ENCODE measurements at places on chromosomes 7 and 10. TPM values are rescaled to one million over a fixed set of nuclear protein-coding genes. Genes with fewer than 3 reads are reported as not detected.

Gene CHN2
- 11.0 TPM for total RNA-seq

- DNase-seq: no peak
These were observed 3.0 kb downstream of the RET start for GRCh38 chr10:43079856-43080255.

DNA sequence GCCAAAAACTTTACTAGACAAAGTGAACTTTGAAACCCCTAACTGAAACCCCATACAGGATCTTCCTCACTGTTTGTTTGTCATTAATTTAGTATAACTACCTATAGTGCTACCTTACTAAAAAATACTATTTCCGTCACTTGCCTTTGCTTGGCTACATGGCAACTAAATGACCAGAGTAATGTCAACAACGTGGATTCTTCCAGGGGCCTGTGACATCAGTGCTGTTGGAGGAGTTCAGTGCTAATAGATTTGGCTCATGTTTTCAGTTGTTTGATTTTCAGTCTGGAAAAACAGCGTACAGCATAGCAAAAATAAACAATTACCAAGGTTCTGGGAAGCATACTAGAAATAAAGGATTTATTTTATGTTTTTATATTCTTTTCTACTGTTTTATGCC lies 3.0 kb upstream of the ASB15 start:
- DNase-seq: no peak

DNA sequence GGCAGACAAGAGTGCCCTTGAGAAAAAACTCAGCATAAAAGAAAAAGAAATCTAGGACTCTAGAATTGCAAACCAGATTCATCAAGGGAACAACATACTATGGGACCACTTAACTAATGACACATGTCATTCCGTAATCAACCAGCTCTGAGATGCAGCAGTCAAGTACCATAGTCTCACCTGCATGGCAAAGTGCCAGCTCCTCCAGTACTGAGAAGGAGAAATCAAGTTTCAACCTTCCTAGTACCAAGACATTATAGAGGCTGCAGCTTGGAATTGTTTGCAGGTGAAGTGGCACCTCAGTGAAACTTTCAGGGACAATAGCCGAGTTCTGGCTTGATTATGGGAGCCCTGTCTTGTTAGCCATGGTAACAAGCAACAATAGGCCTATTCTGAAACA lies 11.5 kb downstream of the STEAP1 start:
- DNase-seq: no peak

GRCh38 chr10:123643315-123643714 lies 22.8 kb upstream of the GPR26 start:
- DNase-seq: no peak

GRCh38 chr7:74479961-74480829 lies 26.5 kb downstream of the GTF2IRD1 start:
- DNase-seq: no peak

DNA sequence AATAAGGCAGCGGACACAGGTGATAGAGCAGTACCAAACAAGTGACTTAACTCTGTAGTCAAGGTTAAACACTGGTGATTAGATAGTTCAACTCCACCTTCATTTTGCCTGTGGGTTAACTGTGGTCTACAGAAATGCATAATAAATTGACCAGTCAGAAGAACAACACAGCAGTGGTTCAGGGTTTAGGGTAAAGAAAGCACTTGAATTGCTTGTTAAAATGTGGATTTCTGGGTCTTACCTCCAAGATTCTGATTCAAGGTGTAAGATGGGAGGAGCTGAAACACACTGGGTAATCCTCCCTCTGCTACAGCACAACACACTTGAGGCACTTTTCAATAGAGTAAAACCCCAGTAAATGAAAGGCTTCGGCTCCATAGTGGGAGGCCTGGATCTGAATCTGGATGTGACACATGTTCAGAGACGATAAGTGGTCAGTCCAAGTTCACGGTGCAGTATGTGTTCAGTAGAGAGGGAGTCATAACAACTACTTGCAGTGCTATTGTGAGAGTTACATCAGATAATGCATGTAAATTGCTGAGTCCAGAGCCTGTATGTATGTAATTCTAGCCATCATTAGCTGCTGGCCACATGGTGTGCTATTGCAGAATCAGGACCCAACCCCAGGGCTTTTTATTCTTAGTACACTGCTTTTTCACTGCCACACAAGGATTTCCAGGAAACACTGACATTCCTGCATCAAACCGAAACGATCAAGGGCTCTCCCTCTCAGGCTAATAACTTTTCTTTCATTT lies 141.7 kb downstream of the SORCS1 start:
- no peak for DNase-seq

DNA sequence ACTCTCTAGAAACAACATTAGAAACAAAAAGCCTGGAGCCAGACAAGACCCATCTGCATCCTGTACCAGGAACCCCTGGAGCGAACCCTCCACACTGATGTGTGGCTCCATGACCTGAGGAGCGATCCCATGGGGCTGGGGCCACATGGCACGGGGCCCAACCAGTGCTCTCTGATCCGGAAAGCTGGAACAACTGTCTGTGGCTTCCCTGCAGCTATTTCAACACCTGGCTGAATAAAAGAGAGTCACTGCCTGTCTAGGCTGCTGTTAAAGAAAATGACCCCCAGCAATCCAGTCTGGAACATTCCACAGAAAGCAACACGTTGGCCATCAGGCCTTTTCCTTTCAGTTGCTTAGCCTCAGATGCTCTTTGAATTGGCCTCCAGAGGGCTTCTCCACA lies 20.9 kb downstream of the UROS start:
- no peak for DNase-seq

Data from vagina (tissue), 2 donors.